HTR-8/SVneo (cell line): ENCODE measurements at places on chromosomes 5 and 9.

DNA sequence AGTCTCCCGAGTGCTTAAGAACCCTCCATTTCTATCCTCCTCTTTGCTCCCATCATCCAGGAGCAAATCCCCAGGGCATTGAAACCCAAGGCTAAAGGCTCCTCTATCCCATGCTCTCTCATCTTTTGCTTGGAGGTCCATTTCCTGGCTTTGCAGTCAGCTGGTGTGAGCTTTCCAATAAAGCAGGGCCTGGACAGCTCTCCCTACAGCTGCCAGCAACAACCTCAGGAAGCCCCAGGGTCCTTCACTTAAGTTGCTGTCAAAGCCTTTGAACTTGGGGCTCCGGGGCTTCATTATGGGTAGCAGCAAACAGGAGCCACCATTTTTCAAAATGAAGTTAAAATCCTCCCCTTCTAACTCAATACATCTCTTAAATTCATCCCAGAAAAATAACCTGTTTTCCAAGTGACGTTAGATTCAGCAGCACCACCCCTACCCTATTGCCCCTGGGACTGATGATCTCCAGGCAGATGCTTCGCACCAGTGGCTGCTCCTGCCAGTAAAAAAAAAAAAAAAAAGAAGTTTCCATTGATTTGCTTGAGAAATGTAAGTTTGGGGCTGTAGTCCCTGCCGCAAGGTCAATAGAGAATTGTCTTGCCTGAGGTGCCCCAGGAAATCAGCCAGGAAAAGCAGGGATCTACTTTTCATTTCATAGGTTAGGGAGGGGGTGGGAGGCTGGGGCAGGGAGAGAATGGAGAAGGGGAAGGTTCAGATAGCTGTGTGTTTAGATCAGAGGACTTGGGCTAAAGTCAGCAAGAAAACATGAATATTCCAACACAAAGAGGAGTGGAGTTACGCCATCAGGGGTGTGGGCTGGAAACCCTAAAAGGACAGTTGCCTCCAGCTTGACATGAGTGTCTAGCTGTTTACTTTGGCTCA lies 83.8 kb upstream of the IL6ST start:
- no peak for DNase-seq

GRCh38 chr5:317086-317811 lies 4.3 kb upstream of the AHRR start:
- DNase-seq: peak; percentile 98

DNA sequence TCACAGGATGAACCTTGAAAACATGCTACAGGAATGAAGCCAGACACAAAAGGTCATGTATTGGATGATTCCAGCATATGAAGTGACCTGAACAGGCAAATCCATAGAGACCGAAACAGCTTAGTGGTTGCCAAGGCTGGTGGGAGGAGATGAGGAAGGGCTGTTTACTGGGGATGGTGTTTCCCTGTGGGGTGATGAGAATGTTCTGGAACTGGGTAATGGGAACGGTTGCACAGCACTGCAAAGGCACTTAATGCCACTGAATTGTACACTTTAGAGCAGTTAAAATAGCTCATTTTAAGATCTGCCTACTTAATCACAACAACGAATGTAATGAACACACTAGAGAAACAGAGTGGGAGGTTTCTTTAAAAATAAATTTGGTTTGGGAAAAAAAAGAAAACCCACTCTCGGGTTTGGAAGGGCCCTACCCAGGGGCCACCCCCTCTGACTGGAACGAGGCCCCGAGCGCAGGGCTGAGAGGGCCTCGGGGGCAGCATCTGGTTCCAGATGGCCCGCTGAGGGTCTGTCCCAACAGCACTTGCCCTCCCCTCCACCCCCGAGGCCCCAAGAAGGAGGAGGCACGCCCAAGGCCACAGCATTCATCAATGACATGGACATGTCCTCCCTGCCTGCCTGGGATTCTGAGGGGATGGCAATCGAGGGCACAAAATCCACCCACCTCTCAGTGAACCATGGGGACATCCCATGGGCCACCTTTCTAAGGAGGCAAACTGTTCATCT lies 31.7 kb downstream of the SARDH start:
- no peak for DNase-seq

- no peak for DNase-seq
These were observed 11.2 kb downstream of the FAM240B start for GRCh38 chr9:38708759-38709158.

DNA sequence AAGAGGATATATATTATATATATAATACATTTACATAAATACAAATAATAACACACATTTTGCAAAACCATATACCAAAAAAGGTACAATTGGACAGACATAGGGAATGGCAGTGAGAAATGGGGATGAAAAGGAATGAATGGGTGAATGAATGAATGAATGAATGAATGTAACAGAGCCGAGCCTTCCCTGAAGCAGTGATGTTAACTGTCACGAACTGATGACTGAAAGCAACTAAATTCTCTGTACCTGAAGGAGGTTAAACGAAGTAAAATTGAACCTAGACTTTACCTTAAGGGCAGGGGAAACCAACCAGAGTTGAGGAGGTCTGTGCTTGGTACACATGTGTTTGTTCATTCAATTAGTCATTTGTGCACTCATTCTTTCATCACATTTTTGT lies 169.6 kb upstream of the TBC1D2 start:
- DNase-seq: no peak

- DNase-seq: no peak
These were observed 201.8 kb upstream of the CDKN2B start for GRCh38 chr9:22210936-22211335.

GRCh38 chr5:5235685-5236084 lies 95.6 kb downstream of the ADAMTS16 start:
- peak; percentile 22 for DNase-seq

DNA sequence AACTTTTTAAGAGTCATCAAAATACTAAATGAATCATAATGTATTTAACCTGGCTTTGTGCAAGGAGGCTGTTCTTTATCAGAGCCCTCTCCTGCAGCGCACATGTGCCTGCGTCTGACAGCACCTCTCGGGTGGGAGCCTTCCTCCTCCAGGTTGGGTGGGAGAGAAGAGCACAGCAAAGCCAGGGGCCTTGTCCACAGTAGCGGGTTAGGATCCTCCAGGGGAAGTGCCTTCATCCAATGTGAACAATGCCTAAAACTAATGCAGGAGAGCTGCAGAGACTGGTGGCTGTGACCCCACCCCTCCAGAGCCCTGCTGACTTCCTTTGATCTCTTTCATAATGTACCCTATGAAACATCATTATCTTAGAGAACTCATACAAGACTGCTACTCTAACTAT lies 10.2 kb downstream of the UBE2QL1 start:
- no peak for DNase-seq

DNA sequence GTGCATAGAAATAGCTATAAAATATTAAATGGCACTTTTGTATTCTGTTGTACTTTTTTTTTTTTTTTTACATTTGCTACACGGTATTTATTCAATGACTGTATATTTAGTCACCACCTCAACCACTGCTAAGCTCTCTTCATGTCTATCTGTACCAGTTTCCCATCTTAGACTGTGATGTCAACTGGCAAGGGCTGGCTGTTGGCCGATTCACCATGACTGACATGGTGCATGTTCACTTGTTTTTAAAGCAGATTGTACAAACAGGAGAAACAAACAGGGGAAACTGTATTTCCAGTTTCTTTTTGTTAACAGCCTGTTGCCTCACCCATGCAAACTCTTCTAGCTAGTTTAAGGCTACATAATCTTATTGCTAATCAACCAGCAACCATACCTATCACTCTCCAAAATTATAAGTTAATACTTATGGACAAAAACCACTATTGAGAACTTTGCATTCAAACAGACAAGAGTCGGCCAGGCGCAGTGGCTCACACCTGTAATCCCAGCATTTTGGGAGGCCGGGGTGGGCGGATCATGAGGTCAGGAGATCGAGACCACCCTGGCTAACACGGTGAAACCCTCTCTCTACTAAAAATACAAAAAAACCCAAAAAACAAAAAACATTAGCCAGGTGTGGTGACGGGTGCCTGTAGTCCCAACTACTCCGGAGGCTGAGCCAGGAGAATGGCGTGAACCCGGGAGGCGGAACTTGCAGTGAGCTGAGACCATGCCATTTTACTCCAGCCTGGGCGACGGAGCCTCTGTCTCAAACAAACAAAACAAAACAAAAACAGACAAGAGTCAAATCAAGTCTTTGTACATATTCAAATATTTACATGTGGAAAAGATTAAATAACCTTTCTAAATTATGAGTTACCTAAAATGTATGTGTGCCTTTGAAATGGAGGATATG lies 13.2 kb downstream of the ZFAND5 start:
- no peak for DNase-seq

DNA sequence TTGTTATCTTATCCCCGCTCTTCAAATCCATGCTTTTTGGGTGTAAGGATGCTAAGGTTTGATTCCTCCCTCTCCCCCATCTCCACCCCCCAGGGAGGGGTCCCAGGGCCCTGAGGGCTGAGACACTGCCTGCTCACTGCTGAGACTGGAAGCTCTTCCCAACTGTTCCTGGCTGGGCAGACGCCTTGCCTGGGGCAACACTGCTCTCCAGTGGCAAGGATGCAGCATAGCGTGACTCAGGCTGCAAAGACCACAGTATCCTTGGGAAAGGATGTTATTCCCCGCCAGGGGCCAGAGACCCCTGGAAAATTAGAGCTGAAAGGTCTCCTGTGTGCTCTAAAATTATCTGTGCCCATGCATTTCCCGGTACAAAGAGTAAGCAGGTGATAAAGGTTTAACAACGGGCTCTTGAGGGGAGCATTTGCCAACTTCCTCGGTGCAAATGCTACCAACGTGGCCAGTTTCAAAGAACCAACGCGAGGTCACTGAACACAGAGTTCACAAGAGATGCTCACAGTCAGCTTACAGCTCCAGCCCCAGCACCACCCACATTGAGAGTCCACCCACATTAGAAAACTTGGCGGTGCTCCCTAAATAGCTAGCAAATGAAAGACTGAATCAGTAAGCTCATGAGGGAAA lies 271.9 kb downstream of the NSG2 start:
- DNase-seq: peak; percentile 64

DNA sequence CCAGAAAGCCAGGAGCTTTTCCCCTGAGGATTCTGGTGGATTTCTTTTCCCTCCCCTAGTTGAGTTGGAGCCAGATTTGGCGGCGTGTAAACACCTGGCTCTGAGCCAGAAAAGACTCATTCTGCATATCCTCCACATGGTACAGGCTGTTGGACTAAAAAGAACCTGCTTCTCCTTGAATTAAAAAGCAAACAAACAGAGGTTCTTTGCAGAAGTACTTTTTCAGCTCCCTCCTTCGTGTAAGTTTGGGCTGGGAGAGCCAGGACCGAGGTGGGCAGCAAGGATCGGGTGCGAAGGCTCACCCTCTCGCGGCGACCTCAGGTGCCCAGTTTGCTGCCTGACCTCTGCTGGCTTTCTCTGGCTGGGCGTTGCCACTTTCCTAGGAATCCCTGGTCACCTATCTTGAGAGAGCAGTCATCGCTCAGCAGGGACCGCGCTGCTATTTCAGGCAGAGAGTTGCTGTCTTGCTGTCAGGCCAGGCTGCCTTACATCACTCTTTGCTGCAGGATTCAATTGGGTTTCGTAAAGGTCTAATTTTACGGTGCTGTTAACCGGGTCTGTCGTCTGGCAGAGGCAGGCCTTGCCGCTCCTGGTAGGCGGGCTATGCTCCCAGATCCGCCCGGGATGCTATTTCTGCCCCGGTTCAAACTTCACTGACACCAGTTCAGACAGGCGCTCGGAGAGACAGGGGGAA lies 3.2 kb downstream of the PAPPA start:
- no peak for DNase-seq

GRCh38 chr9:114898741-114899140 lies 31.6 kb downstream of the TNFSF8 start:
- DNase-seq: no peak

DNA sequence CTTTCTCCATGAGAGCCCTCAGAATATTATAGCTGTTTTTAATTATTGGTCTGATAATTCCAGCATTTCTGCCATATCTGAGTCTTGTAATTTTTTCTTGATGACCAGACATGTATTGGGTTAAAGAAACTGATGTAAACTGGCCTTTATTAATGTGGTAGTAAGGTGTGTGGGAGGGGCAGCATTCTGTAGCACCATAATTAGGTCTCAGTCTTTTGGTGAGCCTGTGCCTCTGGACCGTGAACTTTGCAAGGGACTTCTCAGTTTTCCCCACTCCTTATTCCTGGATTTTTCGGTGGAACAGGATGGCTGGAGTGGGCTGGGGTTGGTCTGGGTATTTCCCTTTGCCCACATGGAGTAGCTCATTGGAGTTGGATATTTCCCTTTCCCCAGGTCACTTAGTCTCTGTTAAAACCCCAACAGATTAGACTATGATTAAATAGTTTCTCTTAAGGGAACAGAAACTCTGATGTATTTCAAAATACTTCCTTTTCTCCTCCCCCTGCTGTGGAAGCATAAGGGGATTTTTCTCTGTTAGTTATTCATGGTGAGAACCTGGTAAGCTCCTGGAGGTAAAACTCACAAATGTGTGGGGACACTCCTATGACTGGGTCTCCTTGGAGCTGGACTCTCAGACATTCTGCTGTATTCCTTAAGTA lies 52.4 kb downstream of the FSD1L start:
- no peak for DNase-seq

- no peak for DNase-seq
These were observed 396.9 kb downstream of the PDE4D start for GRCh38 chr5:59496524-59497134.

- DNase-seq: no peak
These were observed 18.1 kb upstream of the ZBTB34 start for GRCh38 chr9:126842220-126842842.

GRCh38 chr5:132254321-132254977 lies 3.0 kb upstream of the PDLIM4 start:
- no peak for DNase-seq
